GM20000 (cell line): ENCODE measurements at places on chromosomes 3 and 15.

DNA sequence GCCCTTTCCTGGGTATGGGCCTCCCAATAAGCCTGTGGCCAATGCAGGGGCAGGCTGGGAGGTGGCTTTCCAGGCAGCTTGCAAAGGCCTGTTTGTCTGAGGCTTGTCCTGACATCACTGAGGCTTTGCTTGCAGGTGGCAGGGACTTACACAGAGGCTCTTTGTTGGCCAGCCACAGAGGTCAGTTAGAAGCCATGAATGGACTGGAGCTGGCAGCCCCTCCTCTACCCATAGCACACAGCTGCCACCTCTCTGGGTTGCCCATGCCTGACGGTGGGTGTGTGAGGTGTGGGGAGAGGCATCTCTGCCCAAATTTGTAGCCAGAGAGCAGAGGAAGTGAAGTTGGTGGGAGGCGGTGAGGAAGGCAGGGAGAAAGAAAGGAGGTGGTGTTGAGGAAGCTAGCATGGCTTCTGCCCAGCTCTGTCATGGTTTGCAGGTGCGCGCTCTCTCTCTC lies 17.1 kb downstream of the LIMD1 start:
- DNase-seq: no peak

DNA sequence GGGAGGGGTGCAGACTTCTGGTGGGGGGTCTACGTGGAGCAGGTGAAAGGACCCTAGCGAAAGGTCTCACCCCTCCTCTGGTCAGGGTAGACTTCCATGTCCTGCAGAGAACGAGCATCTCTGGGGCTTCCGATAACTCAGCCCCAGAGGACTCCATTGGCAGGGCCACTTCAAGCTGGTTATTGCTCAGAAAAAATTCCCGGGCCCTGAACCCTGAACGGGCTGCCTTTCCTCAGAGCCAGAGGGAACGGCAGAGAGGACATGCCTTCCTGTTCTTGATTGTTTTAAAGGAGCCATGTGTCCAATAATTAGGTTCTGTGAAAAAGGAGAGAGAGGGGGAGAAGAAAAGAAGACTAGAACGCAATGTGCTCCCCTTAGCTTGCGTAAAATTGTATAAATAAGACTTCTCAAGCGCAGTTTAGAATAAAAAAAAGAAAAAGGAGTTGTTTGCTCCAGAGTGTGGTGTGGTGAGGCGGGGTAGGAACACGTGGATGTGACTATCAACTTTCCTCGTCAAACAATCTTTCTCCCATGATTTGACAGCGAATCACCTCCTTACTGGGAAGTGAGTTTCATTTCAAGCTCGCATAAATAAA lies 193.4 kb upstream of the UBE2E1 start:
- DNase-seq: no peak

GRCh38 chr15:82043796-82044372 lies 1.9 kb downstream of the MEX3B start:
- no peak for DNase-seq

DNA sequence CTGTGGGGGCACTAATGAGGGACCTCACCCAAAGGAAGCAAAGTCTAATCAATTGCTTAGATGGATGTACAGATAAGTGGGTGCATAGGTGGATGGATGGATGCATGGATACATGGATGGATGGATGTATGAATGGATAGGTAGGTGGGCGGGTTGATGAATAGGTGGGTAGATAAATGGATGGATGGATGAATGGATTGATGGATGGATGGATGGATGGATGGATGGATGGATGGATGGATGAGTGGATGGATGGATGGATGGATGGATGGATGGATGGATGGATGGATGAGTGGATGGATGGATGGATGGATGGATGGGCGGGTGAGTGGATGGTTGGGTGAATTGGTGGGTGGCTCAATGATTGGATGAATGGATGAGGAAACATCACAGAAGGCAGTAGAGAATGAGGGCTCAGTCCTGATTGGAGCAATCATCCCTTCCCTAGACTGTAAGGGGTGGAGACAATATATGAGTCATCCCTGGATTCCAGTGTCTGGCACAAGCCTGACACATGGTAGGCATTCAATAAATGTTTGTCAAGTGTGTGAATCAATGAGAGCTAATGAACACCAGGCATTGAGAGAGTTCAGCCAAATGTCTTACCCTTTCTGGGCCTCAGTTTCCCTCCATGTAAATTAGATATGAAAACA lies 40.4 kb upstream of the PXYLP1 start:
- no peak for DNase-seq

GRCh38 chr3:26638113-26638512 lies 15.5 kb downstream of the LRRC3B start:
- DNase-seq: no peak

- DNase-seq: no peak
These were observed 32.5 kb downstream of the RAB11A start for GRCh38 chr15:65901836-65902235.
